CD4-positive, alpha-beta memory T cell (primary cell): ENCODE measurements at places on chromosomes 16 and 17.

DNA sequence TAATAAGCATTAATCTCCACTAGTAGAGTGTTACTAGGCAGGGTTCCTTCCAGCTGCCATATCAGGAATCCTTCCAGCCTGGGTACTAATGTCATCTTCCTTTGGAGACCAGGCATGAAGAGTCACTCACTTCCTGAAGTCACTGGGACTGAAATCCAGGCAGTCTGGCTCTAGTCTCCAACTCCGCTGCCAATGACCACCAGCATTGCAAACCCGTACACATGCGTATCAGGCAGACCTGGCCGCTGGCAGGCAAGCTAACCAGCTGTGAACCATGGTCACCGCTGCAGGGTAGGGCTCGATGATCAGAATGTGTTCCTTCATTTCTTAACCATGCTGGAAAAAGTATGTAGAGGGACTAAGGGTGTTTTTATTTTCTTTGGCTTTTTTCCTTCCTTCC, 255.5 kb downstream of the CDH13 start:
- H3K36me3 ChIP-seq: no peaks in the 10 kb centered on the region
- no peaks in the 10 kb centered on the region for H3K27me3 ChIP-seq
- DNase-seq: no peak
- no peaks in the 10 kb centered on the region for H3K4me1 ChIP-seq

- no peak overlapping the region for H3K27ac ChIP-seq
- H3K4me1 ChIP-seq: no peaks in the 10 kb centered on the region
- DNase-seq: no peak
- no peaks in the 10 kb centered on the region for H3K27me3 ChIP-seq
- H3K36me3 ChIP-seq: peaks cover 80% of the 10 kb centered on the region
- H3K4me3 ChIP-seq: no peak overlapping the region
Measured at GRCh38 chr16:4876646-4877379, 29.5 kb downstream of the UBN1 start.

GRCh38 chr17:60146206-60146605, 3.6 kb upstream of the CA4 start:
- H3K4me3 ChIP-seq: no peak overlapping the region
- peaks cover 23% of the 10 kb centered on the region for H3K4me1 ChIP-seq
- no peaks in the 10 kb centered on the region for H3K36me3 ChIP-seq
- H3K27me3 ChIP-seq: peaks cover 31% of the 10 kb centered on the region
- no peak overlapping the region for H3K27ac ChIP-seq

GRCh38 chr17:67211742-67212141, 33.3 kb downstream of the HELZ start:
- H3K4me1 ChIP-seq: peaks cover 6% of the 10 kb centered on the region
- DNase-seq: no peak
- H3K4me3 ChIP-seq: no peak overlapping the region
- peaks cover 22% of the 10 kb centered on the region for H3K36me3 ChIP-seq
- H3K27me3 ChIP-seq: no peaks in the 10 kb centered on the region
- H3K27ac ChIP-seq: no peak overlapping the region

- H3K36me3 ChIP-seq: no peaks in the 10 kb centered on the region
- peaks cover 10% of the 10 kb centered on the region for H3K4me1 ChIP-seq
- H3K4me3 ChIP-seq: no peak overlapping the region
- DNase-seq: no peak
Measured at GRCh38 chr17:64392300-64392699, 1.6 kb upstream of the PECAM1 start.

DNA sequence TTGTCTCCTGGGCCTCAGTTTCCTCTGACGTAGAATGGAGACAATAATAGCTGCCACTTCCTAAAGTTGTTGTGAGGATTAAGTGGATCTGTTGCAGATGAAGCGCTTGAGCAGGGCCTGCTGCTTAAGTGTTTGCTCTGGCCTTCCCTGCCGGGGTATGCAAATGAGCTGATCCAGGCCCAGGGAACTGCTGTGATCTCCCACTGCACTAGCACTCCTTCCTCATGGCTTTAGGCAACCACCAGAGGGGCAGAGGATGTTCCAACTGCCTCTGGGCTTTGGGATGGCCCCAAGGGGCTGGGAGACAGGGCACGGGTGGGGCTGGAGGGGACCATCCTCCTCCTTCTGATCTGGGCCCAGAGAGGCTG, 6.2 kb downstream of the SBK1 start:
- H3K36me3 ChIP-seq: no peaks in the 10 kb centered on the region
- H3K4me1 ChIP-seq: peaks cover 91% of the 10 kb centered on the region
- H3K27ac ChIP-seq: no peak overlapping the region
- H3K27me3 ChIP-seq: no peaks in the 10 kb centered on the region

DNA sequence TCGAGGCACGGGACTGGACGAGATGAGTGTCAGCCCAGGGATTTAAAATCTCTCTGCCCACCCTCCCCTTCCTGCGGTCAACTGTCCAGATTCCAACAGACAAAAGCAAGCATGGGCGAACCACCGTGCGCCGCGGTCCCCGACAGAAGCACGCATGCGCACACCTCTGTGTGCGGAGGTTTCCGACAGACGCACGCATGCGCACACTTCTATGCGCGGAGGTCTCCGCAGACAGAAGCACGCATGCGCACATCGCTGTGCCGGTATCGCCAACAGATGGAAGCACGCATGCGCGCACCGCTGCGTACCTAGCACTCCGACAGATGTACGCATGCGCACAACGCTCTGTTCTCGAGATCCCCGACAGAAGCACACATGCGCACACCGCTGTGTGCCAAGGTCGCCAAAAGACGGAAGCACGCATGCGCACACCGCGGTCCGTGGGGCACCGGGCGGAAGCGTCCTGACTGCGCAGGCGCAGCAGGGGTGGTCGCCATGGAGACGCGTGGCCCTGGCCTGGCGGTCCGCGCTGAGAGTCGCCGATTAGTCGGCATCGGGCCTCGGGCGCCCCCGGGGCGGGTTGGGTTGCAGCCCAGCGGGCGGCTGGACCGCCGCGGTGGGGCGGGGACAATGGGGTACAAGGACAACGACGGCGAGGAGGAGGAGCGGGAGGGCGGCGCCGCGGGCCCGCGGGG, 57.4 kb upstream of the RPH3AL start:
- H3K4me3 ChIP-seq: peak overlapping the region; percentile 70
- peak; percentile 99 for DNase-seq
- no peaks in the 10 kb centered on the region for H3K36me3 ChIP-seq
- no peaks in the 10 kb centered on the region for H3K27me3 ChIP-seq

- H3K27me3 ChIP-seq: no peaks in the 10 kb centered on the region
- H3K4me3 ChIP-seq: no peak overlapping the region
- H3K4me1 ChIP-seq: peaks cover 5% of the 10 kb centered on the region
- peaks cover 55% of the 10 kb centered on the region for H3K36me3 ChIP-seq
- DNase-seq: no peak
Measured at GRCh38 chr16:2587891-2588565, 50.2 kb downstream of the PDPK1 start.

- H3K27me3 ChIP-seq: no peaks in the 10 kb centered on the region
- DNase-seq: no peak
- H3K36me3 ChIP-seq: no peaks in the 10 kb centered on the region
Measured at GRCh38 chr16:81797443-81797842, 18.4 kb downstream of the PLCG2 start.

GRCh38 chr16:69508033-69508755, 57.6 kb upstream of the NFAT5 start:
- no peaks in the 10 kb centered on the region for H3K4me1 ChIP-seq
- H3K36me3 ChIP-seq: no peaks in the 10 kb centered on the region
- no peak for DNase-seq
- H3K27me3 ChIP-seq: no peaks in the 10 kb centered on the region
- H3K27ac ChIP-seq: no peak overlapping the region

- H3K27ac ChIP-seq: no peak overlapping the region
- H3K36me3 ChIP-seq: peaks cover 48% of the 10 kb centered on the region
- H3K27me3 ChIP-seq: no peaks in the 10 kb centered on the region
- H3K4me1 ChIP-seq: peaks cover 11% of the 10 kb centered on the region
Measured at GRCh38 chr16:31080756-31081419, 6.7 kb downstream of the ZNF646 start.

GRCh38 chr17:27233776-27234175, 60.1 kb upstream of the WSB1 start:
- no peak for DNase-seq
- no peak overlapping the region for H3K4me3 ChIP-seq
- H3K27ac ChIP-seq: no peak overlapping the region
- H3K27me3 ChIP-seq: no peaks in the 10 kb centered on the region
- no peaks in the 10 kb centered on the region for H3K36me3 ChIP-seq

GRCh38 chr17:29070781-29071180, 27.8 kb downstream of the PIPOX start:
- no peak overlapping the region for H3K4me3 ChIP-seq
- no peaks in the 10 kb centered on the region for H3K4me1 ChIP-seq
- no peak for DNase-seq

DNA sequence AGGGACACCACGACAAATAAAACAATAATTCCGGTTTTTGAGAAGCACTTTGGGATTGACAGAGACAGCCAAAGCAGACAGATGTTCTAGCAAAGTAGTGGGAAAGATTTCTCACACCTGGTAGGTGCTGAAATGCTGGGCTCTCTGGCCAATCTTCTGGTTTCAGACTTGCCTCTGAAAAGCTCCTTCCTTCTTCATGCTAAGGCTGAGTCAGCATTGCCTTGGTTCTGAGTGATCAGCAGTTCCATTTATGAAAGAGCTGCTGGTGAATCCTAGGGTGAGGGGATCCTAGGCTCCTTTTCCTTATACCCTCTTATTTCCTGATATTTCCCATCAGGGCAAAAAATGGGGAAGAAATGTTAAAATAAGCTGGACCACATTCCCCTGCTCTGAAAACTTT, 268.7 kb upstream of the SALL1 start:
- no peak overlapping the region for H3K27ac ChIP-seq
- H3K36me3 ChIP-seq: no peaks in the 10 kb centered on the region
- DNase-seq: no peak
- no peaks in the 10 kb centered on the region for H3K4me1 ChIP-seq

DNA sequence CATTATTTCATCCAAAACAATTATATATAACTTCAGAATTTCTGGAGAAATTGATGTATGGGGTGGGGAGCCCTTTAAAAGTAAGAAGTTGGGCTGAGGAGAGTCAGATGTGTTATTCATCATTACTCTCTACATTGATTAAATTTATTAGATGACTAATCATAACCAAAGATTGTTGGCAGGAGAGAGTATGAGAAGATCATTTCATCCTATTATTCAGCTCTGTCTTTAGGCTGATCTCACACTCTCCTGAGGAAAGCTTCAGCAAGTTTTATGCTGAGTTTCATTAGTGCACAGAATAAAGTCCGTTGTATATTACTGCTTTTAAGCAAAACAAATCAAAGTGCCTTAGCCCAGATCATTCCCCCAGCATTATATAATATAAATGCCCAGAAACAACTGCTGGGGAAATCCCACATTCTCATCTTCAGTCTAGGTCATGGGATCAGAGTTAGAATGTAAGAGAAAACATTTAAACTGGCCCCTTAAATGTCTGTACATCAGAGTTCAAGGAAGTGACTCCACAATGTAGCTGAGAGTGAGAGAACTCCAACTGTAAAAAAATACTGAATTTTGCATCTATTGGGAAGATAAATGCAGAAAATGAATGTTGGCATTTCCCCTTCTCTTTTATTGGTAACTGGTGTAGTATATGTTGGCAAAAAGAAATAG, 130.1 kb upstream of the HLF start:
- no peaks in the 10 kb centered on the region for H3K27me3 ChIP-seq
- DNase-seq: no peak
- no peaks in the 10 kb centered on the region for H3K36me3 ChIP-seq
- H3K27ac ChIP-seq: no peak overlapping the region
- H3K4me3 ChIP-seq: no peak overlapping the region
- no peaks in the 10 kb centered on the region for H3K4me1 ChIP-seq

DNA sequence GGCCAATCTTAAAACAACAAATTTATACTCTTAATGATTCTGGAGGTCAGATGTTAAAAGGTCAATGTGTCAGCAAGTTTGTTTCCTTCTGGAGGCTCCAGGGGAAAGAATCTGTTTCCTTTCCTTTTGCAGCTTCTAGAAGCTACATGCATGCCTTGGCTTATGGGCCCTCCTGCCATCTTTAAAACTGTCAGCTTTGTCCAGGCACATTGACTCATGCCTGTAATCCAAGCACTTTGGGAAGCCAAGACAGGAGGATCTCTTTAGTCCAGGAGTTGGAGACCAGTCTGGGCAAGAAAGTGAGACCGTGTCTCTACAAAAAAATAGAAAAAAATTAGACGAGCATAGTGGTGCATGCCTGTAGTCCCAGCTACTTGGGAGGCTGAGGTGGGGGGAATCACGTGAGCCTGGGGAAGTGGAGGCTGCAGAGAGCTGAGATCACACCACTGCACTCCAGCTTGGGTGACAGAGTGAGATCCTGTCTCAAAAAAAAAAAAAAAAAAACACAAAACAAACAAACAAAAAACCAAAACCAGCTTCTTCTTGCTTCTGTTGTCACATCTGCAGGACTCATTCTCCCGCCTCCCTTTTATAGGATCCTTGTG, 58.3 kb downstream of the NOS2 start:
- H3K36me3 ChIP-seq: no peaks in the 10 kb centered on the region
- no peak overlapping the region for H3K4me3 ChIP-seq
- no peak overlapping the region for H3K27ac ChIP-seq

DNA sequence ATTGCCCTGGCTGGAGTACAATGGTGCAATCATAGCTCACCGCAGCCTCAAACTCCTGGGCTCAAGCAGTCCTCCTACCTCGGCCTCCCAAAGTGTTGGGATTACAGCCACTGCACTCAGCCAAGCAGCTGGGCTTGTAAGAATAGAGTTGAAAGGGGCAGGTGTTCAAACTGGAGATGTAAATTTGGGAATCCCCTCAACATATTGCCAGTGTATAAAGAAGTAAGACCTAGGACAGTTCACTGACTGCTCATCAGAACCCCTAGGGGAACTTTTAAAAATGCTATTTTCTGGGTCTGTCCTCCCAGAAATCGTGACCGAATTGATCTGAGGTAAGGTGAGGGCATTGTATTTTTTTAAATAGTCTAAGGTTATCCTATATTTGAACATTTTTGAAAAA, 8.9 kb upstream of the DNAJA2 start:
- DNase-seq: no peak
- no peak overlapping the region for H3K27ac ChIP-seq
- H3K4me1 ChIP-seq: no peaks in the 10 kb centered on the region
- H3K36me3 ChIP-seq: no peaks in the 10 kb centered on the region
- H3K27me3 ChIP-seq: no peaks in the 10 kb centered on the region
- no peak overlapping the region for H3K4me3 ChIP-seq

GRCh38 chr16:3028716-3029319, 5.0 kb downstream of the THOC6 start:
- DNase-seq: no peak
- peaks cover 29% of the 10 kb centered on the region for H3K4me1 ChIP-seq
- H3K27ac ChIP-seq: no peak overlapping the region
- peaks cover 13% of the 10 kb centered on the region for H3K27me3 ChIP-seq
- no peak overlapping the region for H3K4me3 ChIP-seq
- peaks cover 20% of the 10 kb centered on the region for H3K36me3 ChIP-seq

DNA sequence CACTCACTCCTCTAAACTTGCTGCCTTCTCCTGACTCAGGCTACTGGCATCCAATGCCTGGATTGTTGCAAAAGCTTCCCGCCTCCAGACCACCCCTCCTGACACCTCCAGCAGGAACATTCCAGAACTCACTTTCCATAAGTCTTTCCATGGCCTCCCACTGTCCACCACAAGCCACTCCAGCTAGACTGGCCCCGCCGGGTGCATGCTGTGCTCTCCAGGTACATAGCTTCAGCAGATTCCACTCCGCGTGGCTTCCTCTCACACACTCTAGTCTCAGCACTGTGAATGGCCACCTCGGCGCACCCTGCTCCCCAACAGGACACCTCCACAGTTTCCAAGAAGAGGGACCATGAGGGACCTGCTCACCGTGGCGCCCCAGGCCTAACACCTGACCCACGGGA, 25.9 kb upstream of the FAAP100 start:
- no peak overlapping the region for H3K27ac ChIP-seq
- H3K4me1 ChIP-seq: no peaks in the 10 kb centered on the region
- no peak overlapping the region for H3K4me3 ChIP-seq
- peaks cover 29% of the 10 kb centered on the region for H3K36me3 ChIP-seq
- H3K27me3 ChIP-seq: no peaks in the 10 kb centered on the region
- DNase-seq: no peak
